Hematopoietic multipotent progenitor cell treated with erythropoietin and hydrocortisone succinate and interleukin-3 and kit ligand, for 17 days (in vitro differentiated cells): ENCODE measurements at places on chromosomes 2 and 18.

GRCh38 chr2:166900700-166901099 lies 12.4 kb downstream of the XIRP2 start:
- DNase-seq = no peak

DNA sequence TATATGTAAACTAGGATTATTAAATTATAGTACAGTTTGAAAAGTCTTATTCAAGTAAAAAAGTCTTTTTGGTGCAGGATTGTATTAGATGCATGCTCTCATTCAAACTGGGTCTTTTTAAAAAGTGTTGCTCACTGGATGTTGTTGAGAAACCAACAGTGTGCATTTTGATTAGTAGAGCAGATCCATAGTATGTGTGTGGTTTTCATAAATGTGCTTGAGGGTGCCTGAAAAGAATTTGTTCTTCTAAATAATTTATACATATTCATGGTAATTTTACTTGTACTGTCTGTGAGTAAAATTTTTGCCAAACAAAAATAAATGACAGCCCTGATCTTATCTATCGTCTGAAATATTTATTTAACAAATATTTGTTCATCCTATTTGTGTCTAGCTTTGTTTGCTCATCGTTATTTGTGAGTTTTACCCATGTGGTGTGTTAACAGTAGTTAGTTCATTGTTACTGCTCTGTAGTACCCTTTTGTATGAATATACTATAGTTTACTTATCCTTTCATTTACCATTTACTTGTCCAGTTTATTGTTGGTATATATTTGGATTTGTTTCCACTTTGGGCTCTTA lies 50.4 kb downstream of the PTPN4 start:
- no peak for DNase-seq

DNA sequence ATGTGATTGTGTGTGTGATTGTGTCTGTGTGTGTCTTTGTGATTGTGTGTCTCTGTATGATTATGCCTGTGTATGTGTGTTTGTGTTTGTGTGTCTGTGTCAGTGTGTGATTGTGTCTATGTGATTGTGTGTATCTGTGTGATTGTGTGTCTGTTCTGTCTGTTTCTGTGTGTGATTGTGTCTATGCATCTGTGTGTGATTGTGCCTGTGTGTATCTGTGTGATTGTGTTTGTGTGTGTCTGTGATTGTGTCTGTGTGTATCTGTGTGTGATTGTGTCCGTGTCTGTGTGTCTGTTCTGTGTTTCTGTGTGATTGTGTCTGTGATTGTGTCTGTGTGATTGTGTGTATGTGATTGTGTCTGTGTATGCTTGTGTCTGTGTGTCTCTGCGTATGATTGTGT lies 12.1 kb upstream of the KLHL30 start:
- DNase-seq = no peak

GRCh38 chr2:25824216-25824615 lies 54.1 kb downstream of the ASXL2 start:
- DNase-seq = no peak

DNA sequence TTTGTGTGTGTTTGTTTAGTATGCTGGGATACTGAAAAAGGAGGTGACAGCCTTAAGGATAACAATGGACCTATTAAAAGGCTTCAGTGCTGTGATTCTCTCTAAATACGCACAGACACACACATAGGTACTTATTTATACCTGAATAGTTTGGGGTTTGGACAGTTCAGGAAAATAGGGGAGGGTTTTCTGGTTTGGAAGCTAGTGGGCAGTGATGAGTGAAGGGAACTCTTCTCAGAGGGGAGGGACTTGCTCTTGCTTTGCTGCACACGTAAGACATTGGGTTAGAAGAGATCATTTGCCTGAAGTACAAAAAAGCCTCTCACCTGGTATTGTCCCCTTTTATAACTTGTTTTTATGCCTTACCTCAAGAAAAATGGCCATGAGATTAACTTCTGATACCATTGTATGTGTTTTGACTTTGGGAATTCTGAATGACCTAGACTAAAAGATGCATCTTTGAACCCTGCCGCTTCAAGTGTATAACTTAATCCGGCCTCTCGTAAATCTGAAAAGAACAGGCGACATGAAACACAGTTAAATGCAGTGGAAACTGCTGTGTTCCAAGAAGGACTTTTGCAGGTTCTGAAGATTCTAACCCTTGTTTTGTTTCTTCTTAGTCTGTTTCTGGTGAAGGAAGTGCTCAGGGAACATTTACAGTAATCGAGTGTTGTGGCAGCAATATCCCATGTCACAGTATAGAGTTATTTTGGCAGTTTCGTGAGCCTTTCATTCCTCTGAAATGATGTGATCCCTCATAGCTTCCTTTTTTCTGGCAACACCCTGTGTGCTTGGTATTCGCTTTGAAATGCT lies 2.5 kb downstream of the CRIM1 start:
- no peak for DNase-seq

- DNase-seq = no peak
Observed at GRCh38 chr2:110770959-110771431, 38.6 kb downstream of the ACOXL start.

- DNase-seq = no peak
Observed at GRCh38 chr2:132620115-132620514, 49.9 kb downstream of the LYPD1 start.

DNA sequence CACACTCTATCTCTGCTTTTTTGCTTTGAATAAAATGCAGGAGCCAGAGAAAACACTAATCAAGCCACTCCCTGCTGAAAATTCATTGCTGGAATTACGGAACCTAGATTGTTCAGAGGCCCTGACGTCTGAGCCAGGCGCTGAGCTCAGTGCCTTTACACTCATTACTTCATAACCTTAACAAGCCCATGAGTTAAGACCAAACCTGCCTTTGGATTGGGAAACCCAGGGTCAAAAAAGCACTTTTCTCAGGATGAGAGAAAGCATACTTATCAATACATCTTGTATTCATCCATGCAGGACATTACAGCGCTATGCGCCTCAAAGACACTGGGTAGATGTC lies 762 bp downstream of the INO80C start:
- DNase-seq = no peak

GRCh38 chr2:180943275-180943674 lies 37.1 kb upstream of the UBE2E3 start:
- no peak for DNase-seq

DNA sequence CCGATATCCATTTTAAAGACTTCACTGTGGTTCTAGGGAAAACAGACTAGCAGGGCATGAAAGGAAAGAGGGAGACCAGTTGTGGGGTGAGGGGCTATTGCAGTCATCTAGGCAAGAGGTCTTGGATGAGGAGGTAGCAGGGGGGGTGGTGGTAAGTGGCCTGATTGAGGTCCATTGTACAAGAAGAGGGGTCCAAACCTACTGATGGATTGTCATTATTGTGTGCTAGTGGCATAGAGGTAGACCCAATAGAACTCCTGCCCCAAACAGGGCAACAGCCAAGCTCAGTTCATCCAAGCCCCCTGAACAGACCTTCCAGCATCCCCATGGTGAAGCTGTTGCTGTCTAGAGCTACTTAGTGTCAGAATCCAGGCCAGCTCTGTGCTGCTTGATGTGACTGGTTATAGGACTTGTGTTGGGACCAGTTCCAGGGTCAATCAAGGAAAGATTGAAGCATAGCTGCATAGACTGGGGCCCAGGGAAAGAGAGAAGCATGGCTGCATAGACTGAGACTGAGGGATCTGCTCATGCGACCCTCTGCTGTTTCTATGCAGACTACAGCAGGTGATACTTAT lies 7.0 kb downstream of the ASAP2 start:
- DNase-seq = no peak

GRCh38 chr2:123040506-123040905 lies 984.6 kb upstream of the CNTNAP5 start:
- no peak for DNase-seq

DNA sequence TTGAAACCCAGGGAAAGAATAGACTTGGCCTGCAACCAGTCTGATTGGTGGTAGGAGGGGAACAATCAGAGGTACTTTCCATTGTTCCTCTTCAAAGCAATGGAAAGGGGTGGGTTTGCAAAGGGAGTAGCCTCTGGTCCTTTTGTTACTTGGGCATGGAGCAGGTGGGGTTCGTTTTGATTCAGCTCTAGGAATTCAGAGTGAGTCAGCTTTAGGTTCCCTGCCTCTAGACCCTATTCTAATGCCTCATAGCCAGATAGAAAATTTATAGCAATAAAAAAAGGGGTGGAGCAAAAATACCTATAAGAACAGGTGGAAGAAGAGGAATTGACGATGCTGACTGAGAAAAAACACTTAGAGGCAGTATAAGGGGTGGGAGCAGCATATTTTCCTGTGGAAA lies 636.4 kb downstream of the PLCL1 start:
- DNase-seq = no peak

DNA sequence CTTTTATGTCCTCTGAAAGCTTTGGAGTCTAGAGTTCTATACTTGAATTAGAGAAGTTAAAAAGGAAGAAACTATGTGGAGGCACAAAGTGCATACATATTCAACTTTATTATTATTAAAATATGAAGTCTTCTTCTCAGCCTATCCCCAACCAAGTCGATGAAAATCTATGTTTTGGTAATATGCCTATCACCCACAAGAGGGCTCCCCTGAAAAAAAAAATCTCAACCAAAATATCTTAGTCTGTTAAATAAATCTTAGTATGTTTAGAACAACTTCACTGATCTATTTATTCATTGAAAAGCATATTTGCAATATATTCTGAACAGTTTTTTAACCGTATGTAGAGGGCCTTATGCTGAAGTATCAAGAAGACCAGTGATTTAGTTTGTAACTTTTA lies 804.5 kb downstream of the TDRD15 start:
- no peak for DNase-seq

DNA sequence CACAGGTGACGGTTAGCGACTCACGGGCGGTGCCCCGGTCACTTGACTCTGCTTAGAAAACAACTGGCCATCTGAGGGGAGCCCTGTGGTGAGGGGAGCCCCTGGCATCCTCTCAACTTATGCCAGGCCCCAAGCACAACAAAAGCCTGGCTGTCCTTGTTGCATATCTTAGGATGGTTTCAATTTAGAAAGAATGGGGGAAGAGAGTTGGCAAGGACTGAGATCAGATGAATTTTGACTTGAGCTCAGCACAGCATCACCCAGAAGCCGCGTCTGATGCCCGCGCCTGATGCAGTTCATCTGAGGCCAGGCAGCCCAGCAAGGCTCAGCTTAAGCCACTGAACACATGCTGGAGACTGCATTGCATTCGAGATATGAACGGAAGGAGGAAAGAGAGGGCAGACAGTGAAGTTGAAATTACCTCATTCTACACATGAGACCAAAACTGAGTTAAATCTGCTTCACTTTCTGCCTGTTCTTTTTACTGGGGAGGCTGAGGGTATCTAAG lies 36.8 kb downstream of the MYT1L start:
- no peak for DNase-seq

DNA sequence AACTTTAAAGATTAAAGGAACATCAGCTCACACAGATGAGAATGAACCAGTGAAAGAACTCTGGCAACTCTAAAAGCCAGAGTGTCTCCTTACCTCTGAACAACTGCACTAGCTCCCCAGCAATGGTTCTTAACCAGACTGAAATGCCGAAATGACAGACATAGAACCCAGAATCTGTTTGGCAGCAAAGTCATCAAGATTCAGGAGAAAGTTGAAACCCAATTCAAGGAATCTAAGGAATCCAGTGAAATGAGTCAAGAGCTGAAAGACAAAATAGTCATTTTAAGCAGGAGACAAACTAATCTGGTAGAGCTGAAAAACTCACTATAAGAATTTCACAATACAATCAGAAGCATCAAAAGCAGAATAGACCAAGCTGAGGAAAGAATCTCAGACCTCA lies 72.0 kb downstream of the STRADB start:
- no peak for DNase-seq

DNA sequence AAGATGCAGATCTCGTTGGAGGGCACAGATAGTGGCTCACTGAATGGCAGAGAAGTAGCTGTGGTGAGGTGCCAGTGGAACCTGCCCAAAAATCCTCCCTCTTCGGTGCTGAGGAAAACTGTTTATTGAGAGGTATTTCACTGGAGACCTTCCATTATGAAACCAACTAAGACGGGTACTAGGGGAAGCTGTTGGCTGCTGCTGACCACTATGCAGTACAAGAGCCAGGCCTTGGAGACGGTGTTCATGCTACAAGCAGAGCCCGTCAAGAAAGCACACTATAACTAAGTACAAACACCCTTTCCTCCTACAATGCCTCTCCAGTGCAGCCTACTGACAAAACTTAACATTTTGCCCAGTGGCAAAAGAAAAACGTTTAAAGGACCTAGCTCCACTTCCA lies 4.6 kb downstream of the ARL5A start:
- DNase-seq = no peak

DNA sequence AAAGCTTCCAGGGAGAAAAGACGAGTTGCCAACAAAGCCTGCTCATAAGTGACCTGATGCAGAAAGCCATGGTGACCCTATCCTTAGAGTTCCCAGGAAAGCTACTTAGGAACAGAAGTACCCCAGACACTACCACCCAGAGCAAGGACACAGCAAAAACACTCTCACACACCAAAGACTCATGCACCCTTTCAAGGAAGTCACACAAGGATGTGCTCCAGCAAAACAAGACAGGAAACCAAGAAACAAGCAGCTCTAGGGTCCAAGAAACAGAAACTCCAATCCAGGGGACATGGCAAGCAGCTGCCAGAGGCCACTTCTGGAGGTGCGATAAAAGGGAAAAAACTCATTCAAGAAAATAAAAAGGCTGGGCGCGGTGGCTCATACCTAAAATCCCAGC lies 5.7 kb downstream of the KIF1A start:
- no peak for DNase-seq

- DNase-seq = no peak
Observed at GRCh38 chr2:178152542-178152941, 40.3 kb downstream of the RBM45 start.

- no peak for DNase-seq
Observed at GRCh38 chr18:26056291-26056690, 34.1 kb downstream of the SS18 start.

DNA sequence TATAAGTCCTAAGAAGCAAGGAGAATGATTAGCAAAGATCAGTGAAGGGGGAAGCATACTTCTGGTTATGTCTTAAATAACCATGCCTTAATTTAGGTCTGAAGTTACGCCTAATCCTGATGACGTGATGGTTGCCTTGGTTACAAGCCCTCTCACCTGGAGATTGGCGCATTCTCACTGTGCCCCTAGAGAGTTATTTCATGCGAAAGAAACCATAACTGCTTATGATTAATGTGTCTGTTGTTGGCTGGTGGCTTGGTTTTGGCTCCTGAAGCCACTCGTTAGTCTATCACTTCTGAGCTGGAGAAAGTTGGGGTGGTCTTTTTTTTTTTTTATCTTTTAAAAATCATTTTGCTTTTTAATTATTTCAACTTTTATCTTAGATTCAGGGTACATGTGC lies 47.0 kb downstream of the TNFRSF11A start:
- DNase-seq = no peak

DNA sequence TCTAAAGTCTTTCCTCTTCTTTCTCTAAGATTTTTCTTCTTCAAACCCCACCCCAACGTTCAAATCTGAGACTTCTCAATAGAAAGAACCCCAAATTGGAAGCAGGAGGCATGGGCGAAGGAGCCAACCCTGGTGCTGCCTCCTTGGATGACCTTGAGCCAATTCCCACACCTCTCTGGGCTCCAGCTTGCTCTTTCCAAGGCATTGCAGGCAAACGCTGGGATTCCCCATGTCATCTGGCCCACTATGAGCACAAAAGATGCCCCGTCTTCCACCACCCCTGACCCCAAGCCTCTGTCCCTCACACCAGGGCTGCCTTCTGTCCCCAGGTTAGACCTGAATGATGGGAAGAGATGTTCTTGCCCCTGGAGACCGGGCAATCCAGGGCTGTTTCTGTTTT lies 57.0 kb downstream of the TTC32 start:
- no peak for DNase-seq

GRCh38 chr2:137873536-137874244 lies 90.6 kb upstream of the HNMT start:
- no peak for DNase-seq
